ENCODE measurements at places on chromosomes 16 and 17. TPM values are rescaled to one million over a fixed set of nuclear protein-coding genes. Genes with fewer than 3 reads are reported as not detected.
A peak's percentile ranks its signal among the peaks of the same experiment; 100 is the strongest.

DNA sequence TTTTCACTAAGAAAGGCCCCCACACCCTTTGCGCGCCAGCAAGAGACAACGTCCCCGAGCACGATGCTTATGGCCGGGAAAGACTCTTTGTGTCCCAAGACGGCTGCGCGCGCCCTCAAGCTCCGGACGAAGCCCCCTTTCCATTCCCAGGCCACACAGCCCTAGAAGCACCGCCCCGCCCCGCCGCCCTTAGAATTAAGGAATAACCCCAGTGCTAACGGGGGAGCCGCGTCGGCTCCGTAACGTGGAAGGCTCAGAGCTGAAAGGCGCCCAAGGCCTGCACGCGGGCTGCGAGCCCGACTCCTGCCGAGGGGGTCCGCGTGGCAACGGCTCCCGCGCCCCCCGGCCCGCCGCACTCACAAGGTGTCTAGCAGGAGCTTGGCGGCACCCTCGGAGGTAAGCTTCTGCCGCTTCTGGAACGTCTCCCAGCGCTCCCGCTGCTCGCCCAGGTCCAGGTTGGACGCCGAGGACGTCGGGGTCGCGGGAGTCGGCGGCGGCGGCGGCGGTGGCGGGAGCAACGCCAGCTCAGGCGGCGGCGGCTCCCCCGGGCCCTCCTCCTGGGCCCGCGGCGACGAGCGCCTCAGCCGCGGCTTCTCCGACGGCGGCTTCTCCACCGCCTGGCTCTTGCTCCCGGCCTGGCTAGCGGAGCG lies 477 bp downstream of the CENPV start:
- peak; percentile 16 for DNase-seq

- no peak for DNase-seq
Measured at GRCh38 chr17:73785496-73785895, 141.3 kb upstream of the SDK2 start.

DNA sequence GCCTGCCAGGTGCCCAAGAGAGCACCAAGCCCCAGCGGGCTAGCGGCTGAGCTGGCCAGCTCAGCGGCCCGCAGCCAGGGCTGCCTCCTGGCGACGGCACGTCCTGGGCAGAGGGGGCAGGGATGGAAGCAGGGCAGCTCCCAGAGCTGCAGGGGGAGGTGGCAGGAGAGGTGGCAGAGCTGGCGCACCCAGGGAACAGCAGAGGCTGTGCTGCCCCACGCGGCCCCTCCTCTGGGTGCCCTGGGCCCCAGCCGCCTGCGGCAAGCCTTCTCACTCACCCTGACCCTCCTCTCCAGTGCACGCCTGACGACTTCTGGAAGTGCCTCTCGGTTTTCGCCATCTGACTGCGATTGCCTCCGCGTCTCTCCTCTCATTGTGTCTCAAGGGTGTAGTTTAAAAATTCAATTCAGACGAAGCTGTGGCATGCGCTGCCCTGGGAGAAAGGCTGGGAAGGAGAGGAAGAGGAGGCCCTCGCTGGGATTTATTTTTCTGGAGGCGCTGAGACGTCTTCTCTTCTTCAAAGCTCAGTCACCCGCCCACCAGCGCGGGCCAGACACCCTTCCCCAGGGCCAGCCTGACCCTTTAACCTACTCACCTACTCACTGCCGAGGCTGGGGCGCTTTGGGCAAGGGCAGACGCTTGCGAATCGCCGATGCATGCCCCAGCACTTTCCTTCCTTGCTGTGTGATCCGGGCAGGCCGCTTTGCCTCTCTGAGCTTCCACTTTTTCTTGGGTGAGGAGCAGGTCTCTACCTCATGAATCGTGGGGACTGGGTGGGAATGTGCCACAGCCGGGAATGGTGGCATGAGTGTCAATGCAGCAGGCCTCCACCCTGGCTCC lies 24.9 kb downstream of the GSE1 start:
- DNase-seq = no peak

DNA sequence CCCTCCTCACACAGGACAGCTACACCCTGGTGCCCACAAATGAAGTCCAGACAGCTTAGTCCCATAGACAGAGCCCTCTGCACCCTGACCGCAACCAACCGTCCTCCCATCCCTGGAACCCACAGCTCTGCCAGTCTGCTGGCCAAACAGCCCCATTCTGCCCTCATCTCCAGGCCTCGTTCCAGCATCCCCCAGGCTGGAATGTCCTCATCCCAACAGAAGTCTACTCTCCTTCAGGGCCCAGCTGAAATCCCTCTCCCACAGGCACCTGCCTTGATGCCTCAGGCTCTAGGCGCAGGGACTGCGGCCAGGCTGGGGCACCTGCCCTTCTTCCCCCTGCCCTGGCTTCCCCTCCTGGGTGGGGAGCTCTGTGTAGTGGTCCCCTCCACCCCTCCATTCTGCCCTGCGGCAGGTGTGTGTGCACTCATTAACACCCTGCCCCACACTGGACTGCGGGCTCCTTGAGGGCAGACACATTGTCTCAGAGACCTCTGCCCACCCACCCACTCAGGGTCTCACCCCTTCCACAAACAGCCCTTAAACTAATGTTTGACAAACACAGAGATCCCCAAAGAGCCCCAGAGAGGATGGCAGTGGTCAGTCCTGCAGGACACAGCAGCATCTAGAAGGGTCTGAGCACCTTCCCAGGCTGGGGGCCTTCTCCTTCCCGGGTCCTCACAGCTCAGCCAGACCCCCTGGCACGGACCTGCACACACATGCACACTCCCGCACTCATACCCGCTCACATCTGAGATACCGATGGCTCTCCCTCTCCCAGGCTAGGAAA lies 820 bp downstream of the GRIN2C start:
- no peak for DNase-seq

DNA sequence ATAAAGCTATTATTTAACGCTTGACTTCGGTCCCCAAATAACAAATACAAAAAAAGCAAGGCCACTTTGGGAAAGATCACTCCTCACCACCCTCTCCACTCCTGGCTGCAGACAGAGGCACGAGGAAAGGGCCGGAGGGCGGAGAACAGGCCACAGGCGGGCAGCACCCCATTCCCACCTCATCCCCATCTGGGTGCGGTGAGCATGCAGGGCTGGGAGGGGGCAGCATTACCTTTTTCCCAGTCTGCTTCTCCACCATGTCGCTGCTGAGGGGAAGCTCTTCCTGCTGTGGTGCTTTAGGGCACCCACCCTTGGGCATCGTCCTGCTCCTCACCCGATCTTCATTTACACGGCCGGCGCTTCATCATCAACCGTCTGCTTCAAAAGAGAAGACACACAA lies 99.2 kb downstream of the ZNF778 start:
- DNase-seq = no peak

DNA sequence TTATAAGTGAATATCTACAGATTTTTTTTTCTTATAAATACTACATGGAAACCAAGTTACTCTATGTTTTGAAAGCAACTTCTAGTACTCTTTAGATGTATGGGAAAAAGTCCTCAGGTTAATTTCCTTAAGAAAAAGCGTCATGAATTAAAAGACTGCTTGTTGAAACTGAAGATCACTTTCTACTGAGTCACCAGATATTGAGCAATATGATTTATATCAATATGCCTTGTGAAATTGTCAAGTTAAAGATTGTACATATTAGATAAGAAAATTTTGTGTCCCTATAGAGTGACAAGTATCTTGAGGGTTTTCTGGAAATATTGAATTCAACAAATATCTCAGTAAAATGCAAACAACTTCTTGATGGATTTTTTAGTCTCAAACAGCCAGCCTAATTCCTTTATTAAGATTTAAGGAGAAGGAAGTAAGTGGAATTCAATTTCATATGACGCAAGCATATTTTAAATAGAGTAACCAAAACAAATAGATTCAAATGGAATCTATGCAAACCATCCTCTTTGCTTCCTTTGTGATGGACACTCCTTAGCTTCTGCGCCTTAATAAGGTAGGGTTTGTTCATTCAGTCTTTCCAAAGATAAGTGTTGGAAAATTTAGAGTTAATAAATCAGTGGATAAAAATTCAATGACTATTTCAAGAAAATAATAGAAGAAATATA lies 16.6 kb downstream of the KRT12 start:
- DNase-seq = no peak

GRCh38 chr16:74700116-74700437 lies 585 bp downstream of the MLKL start:
- no peak for DNase-seq

- peak; percentile 8 for DNase-seq
Measured at GRCh38 chr16:67326472-67327309, at the start of the genes KCTD19 and LRRC36. TSS of gene KCTD19 (minus strand) at chr16:67326741. CDS start at chr16:67326707, 34 bp downstream. TSS of gene LRRC36 (plus strand) at chr16:67326815. CDS start at chr16:67326863, 48 bp downstream.

DNA sequence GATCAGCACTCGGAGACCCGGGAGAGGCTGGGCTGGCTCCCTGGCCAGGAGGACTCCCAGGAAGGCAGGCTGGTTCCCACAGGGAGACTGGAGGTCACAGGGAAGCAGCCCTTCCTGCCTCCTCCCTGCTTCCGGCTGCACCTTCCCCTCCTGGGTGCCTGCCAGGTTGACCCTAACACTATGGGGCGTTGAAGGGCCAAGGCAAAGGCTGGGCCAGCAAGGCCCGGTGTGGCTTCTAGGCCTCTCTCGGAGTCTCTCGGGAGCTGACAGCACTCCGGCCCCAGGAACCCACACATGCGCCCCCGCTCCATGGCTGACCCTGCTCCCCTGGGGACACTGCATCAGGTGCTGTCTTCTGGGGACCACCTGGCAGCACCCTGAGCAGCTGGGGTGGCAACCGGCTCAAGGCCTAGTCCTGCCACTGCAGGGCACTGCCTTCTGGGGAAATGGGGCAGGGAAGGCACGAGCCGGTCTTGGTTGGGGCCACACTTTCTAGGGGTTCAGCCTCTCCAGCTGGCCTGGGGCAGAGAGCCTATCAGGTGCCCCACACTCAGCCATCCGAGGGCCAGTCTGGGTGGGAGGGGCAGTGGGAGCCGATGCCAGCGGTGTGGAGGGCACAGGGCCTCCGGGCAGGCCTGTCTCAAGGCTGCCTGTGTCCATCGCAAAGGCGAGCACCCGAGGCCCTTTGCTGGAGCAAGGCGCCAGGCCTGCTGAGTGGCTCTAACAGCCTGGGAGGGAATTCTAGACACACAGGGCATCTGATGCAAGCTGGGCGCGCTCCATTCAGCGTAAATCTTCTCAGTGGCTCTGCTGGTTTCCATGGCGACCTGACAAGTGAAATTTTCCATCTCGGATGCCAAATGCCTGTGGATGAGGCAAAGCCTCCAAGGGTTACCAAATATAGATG lies 5.6 kb upstream of the MTSS2 start:
- peak; percentile 85 for DNase-seq

- no peak for DNase-seq
Measured at GRCh38 chr16:22868593-22869224, 54.7 kb downstream of the HS3ST2 start.

DNA sequence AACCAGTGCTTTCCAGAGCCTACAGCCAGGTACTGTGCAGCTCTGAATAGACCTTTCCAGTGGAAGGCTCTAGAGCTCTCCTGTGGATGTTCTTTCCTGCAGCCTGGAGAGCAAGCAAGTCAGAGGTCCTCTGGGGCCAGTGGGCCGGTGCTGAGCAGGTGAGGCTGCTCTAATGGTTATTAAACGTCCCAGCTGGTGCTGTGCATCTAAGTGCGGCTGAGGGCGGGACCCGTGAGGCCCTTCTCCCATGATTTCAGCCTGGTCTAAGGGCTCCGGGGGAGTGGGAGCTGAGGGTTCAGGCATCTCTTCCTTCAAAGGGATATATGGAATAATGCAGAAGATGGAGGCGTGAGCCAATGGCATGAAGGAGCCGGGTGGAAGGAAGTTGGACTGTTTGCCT lies 83.7 kb upstream of the SDK2 start:
- DNase-seq = no peak

DNA sequence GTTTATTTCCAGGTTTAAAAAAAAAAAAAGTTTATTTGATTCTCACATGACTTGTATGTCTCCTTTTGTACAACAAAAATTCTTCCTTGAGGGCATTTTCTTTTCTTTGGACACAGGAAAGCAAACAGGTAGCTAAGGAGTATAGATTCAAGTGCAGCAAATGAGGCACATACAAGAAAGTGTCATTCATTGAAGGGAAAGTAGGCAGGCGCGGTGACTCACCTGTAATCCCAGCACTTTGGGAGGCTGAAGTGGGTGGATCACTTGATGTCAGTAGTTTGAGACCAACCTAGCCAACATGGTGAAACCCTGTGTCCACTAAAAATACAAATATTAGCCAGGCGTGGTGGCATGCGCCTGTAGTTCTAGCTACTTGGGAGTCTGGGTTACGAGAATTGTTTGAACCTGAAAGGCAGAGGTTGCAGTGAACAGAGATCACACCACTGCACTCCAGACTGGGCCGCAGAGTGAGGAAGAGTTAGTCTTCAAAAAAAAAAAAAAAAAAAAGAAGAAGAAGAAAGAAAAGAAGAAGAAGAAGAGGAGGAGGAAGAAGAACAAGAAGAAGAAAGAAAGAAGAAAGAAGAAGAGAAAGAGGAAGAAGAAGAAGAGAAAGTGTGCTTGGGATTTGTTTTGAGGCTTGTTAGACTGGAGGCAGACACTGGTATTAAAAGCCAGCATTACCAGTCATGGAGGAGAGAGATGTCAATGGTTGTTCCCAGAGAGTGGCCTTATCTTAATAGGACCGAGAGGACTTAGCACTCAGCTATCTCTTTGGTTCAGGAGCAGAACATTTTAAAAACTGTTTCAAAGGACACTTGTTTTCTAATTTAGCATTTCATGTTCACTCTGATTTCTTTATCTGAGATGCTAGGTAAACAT lies 19.7 kb downstream of the GINS3 start:
- DNase-seq = no peak

GRCh38 chr17:75573540-75573957 lies 14.1 kb upstream of the MYO15B start:
- DNase-seq = no peak

GRCh38 chr16:3495176-3495575 lies at the start of gene C16orf90:
TSS of gene C16orf90 (minus strand) at chr16:3495489. CDS start at chr16:3495421, 68 bp downstream.
- DNase-seq = no peak

GRCh38 chr17:2253768-2254406 lies 49.7 kb downstream of the SMG6 start:
- no peak for DNase-seq

DNA sequence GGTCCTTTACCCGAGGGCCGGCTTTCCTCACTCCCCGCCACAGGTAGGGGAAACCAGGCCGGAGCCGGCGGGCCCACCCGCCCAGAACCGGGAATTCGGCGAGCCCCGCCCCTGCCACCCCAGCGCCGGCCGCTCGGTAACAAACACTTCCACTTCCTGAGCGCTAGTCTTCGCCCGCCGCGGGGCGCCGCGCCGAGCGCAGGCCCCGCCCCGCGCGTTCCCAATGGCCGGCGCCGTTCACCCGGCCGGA lies 224 bp upstream of the NHERF1 start:
- no peak for DNase-seq

- DNase-seq = peak; percentile 35
Measured at GRCh38 chr17:49496183-49496866, 1.2 kb downstream of the NGFR start.

GRCh38 chr16:21028728-21029127 lies 121.9 kb downstream of the DNAH3 start:
- no peak for DNase-seq

Gene CTRL
- 1.4 TPM for total RNA-seq

Gene ACSM3
- 0.47 TPM for total RNA-seq

Gene TBC1D3
- not detected for total RNA-seq

Gene HOXB4
- not detected for total RNA-seq

Gene PRSS21
- not detected for total RNA-seq

Gene PITPNC1
- 60.8 TPM for total RNA-seq

Measured in occipital lobe (tissue), 3 donors.